ENCODE measurements at places on chromosomes 13 and 19.

- no peak for DNase-seq
These were observed 2.2 kb downstream of the RINL start for GRCh38 chr19:38875656-38876395.

DNA sequence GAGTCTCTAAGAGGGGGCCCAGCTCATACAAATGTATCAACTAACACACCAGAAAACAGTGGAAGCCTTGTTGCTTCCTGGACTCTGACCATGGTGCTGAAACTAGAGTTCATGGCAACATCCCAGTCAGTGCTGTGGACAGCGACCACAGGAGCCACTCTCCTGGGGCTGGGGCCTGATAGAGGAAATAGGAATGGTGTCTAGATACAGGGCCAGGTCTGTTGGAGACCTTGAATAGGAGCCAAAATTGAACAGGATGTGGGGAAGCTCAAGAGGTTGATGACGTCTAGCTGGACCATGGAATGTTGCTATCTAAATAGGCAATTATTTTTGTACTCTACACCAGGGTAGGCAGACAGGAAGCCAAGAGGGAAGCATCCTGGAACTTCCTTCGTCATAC, 21.7 kb downstream of the LILRB4 start:
- no peak for DNase-seq

DNA sequence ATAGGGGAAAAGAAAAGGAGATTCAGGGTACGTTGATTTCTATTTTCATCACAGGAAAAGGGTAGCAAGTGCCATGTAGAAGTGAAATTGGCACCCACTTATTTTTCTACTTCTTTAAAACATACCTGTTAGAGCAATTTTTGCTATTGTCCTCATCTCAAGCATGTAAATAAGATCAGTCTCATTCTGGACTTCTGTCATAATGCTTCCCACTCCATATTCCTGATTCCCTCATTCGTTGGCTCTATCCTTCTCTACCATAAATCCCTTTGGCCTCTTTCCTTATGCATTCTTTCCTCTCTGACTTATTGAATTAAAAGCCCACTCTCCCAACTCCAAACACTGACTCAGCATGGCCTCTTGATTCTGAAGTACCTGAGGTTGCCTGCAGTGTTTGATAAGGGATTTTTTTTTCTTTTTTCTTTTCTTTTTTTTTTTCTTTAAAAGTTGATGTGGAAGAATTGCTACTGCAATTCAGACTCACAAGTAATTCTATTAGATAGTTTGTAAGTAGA, 465.7 kb downstream of the SLITRK6 start:
- DNase-seq, result no peak

GRCh38 chr19:35347930-35348298, 212 bp downstream of the FFAR1 start:
- no peak for DNase-seq

DNA sequence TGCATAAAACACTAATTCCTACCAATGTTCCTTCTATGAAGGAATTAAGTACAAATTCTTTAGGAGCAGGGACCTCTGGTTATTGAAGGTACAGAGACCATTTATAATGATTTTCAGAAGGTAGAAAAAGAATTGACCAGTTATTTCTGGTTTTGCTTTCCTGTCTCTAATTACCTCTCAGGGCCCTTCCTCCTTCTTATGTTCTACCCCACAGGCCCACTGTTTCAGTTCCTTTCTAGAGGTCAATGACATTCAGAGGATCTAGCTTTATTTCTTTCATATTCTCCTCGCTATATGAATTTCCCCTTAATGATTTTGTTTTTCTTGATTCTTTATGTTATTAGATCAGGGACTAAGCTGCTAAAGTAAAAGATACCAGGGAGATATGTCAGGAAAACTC, 345.0 kb upstream of the SPRY2 start:
- no peak for DNase-seq

DNA sequence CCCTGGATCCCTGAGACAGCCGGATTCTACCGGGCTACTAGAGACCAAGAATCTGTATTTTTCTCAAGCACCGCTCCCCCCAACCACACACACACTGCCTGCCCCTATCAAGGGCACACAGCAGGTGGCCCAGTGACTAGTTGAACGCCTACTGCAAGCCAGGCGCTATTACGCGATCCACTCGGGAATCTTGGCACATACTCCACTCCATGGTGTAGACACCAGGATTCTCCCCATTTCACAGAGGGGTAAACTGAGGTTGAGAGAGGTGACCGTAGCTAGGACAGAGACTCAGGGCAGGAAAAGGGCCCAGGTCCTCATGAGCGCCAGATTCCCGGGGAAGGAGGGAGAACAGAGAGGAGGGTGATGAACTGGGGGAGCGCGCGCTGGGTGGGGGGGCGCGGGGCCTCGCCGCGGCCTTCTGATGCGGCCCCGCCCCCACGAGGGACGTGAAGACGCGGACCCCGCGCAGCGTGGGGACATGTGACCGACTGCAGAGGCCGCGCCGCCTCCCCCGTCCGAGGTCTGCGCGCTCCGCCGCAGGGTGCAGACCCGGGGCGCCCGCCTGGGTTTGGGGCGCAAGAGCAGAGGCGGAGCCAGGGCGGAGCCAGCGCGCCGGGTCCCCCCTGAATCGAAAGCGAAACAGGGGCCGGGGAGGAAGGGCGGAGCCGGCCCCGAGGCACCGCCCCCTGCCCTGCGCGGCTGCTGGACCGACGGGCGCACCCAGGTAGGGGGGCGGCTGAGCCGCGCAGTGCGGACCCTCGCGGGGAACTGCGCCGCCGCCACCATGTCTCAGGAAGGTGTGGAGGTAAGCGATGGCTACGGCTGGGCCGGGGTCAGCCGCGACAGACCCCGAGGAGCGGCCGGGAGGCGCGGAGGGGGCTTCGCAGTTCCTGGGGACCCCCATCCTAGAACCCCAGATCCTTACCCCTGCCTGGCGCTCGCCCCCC, at the start of gene SHFL:
SHFL (plus strand) TSS at position 677 of the 950 bp plus-strand sequence; CDS start at position 788, 111 bp downstream.
- no peak for DNase-seq

- no peak for DNase-seq
These were observed 35.4 kb downstream of the ZNF787 start for GRCh38 chr19:56085571-56086275.

DNA sequence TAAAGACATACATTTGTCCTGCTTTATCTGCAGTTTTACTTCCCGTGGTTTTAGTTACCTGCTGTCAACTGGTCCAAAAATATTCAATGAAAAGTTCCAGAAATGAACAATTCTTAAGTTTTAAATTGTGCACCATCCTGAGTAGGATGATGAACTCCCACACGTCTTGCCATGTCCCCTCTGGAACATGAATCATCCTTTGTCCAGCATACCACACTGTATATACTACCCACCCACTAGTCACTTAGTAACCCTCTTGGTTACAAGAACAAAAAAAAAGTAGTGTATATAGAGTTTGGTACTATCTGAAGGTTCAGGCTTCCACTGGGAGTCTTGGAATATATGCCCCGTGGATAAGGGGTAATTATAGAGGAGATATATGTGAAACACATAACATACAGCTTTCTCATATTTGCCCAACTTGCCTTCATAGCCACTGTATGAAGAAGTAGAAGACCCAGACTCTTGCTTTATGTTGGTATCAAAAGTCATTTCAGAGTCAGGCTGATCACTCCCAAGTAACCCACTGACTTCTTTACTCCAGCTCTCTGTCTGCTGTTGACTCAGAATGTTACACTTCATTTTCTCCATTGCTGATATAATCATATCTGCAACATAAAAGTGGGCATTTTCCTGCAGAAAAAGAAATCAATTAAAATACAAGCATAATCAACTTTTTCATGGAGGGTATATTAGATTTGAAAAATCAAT, 19.3 kb downstream of the RUBCNL start:
- no peak for DNase-seq

DNA sequence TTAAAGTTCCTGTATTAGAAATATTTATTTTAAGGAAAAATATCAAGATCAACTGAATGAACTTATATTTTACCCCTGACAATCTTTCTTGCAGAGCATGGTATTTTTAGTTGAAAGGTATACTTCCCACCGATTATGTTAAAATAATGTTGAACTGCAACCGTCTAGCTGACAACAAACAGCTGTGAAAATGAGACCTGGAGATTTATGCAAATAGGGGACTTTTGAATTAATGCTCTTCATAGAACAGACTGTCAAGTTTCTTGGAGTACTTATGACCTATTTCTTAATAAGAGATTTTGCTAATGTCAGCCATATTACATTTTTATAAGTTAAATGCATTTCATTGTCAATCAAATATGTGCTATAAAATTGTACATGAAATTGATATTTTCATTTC, 210.9 kb downstream of the NALCN start:
- no peak for DNase-seq

DNA sequence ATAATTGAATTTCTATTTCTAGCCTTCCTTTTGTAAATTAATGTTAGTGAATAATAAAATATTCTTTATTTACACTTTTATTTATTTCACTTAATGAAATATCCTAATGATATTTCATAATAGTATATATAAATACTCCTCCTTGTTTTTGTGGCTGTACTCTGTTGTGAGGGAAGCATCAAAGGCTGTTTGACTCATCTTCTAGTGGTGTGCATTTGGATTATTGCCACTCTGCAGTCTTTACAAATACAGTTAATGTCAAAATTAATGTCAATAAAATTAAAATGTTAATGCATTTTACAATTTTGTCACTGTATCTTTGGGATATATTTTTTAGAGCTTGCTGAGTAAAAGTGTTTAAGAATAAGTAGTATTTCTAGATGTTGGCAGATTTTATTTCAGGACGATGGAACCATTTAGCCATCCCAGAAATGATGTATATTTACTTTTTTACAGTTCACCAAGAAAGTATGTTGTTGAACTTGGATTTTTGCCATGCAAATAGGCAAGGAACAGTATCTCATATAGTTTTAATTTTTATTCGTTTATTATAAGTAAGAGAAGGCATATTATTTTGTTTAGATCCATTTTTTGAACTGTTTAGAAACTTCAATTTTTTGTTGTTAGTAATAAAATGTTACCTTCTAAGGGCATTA, 281.2 kb upstream of the SLITRK6 start:
- no peak for DNase-seq

DNA sequence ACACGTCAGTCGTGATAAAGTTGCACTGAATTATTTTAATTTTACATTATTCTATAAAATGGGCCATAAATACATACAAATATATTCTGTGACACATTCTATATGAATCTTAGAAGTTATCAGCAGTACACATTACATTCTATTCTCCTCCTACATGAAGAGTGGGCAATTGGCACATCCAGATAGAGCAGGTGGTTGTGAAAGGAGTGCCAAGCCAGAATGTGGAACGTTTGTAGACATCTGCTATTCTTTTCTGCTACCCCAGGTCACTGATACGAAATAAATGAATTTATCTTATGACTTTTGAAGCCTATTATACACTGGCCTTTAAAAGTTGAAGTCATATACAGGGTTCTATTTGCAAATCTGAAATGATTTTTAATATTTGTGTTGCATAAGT, 373.2 kb downstream of the PCDH17 start:
- no peak for DNase-seq

DNA sequence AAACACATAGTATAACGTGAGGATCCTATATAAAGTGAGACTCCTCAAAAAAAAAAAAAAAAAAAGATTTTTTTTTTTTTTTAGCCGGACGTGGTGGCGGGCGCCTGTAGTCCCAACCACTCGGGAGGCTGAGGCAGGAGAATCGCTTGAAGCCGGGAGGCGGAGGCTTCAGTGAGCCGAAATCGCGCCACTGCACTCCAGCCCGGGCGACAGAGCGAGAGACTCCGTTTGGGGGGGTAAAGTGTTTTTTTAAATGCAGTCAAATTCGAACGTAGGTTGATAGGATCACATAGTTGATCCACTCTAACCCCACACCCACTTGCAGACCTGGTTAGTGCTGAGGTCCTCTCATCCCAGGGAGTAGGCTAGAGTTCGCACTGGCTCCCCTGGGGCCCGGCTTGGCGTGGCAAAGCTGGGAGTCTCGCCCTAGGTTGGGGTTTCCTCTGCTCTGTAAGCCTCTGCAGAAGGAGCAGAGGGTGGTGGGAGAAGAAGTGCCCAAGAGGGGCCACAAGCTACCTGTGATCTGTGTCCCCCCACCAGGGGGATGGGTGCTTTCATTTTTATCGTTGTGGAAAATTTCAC, 6.5 kb downstream of the RNF225 start:
- no peak for DNase-seq

- no peak for DNase-seq
These were observed 625 bp downstream of the F2RL3 start for GRCh38 chr19:16889366-16889882.

DNA sequence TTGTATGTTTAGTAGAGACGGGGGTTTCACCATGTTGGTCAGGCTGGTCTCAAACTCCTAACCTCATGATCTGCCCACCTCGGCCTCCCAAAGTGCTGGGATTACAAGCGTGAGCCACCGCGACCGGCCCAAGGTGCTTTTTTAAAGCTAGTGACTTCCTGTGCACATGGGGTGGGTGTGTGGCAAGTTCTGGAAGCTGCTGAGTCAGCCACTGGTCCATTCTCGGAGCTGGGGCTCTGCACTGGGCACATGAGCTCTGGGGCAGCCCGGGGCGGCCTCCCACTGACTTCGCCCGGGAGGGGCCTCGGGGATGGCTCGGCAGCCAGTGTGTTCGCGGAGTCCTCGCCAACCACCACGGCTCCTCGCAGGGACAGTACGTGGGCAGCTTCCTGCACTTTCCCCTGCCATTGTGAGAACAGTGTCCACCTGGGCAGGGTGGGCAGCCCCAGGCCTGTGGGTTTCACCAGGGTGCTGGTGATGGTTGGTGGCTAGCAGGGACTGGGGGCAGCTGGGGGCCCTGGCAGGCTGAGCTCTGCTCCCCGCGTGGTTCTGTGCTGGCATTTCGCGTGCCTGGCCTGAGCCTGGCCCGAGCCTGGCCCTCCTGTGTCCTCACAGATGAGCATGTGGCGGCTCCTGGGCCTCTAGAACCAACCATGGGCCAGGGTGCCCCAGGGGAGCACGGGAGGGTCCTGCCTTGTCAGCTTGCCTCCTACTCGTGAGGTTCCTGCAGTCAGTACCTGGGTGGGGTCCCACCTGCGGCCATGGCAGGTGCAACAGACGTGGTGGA, 12.2 kb downstream of the CBARP start:
- DNase-seq, result no peak

GRCh38 chr13:81714513-81714912, 1373.6 kb upstream of the SPRY2 start:
- no peak for DNase-seq

GRCh38 chr13:57114945-57115344, 25.8 kb upstream of the PRR20A start:
- no peak for DNase-seq

GRCh38 chr13:77048681-77049080, 21.7 kb upstream of the FBXL3 start:
- DNase-seq, result no peak

- DNase-seq, result no peak
These were observed 67.8 kb downstream of the RASA3 start for GRCh38 chr13:114064450-114065140.

Data from GM04504 (cell line).